Left kidney (tissue), 8 donors: ENCODE measurements at places on chromosomes 4 and X. TPM values are rescaled to one million over a fixed set of nuclear protein-coding genes. Genes with fewer than 3 reads are reported as not detected.
A peak's percentile ranks its signal among the peaks of the same experiment; 100 is the strongest.

The KDR gene
- polyA plus RNA-seq: 56.8 TPM

- DNase-seq: no peak
Observed at GRCh38 chr4:160546201-160546600, 1443.3 kb downstream of the RAPGEF2 start.

The MAGEC2 gene
- not detected for polyA plus RNA-seq

- peak; percentile 19 for DNase-seq
Observed at GRCh38 chrX:68146054-68146453, 287.2 kb downstream of the OPHN1 start.

DNA sequence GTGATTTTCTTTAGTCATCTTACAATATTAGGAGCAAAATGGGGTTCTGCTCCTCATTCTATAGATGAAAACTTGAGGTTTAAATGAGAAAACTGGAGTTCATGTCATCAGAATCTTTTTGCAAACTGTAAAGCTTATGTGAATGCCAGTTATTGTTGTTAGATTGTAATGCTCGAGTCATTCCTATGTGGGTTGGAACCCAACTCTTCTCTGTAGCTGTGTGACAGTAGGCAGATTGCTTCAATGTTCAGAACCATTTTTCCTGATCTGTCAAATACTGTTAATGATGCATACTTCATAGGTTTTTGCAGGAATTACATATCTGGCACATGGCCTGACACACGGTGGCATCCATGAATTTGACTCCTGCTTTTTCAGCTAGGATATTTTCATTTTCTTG lies 178.9 kb downstream of the RAPGEF2 start:
- DNase-seq: no peak

The SSX4B gene
- polyA plus RNA-seq: not detected

- no peak for DNase-seq
Observed at GRCh38 chr4:152090543-152090942, 329.7 kb upstream of the GATB start.
